Left renal pelvis (tissue), 4 donors: ENCODE measurements at places on chromosomes 7 and 10. TPM values are rescaled to one million over a fixed set of nuclear protein-coding genes. Genes with fewer than 3 reads are reported as not detected.

Gene GPR85
- 1.4 TPM for polyA plus RNA-seq

Gene CPA2
- polyA plus RNA-seq, result 0.63 TPM

Gene SEMA4G
- polyA plus RNA-seq, result 38.0 TPM

Gene CNTNAP2
- 23.5 TPM for polyA plus RNA-seq

Gene TMEM196
- not detected for polyA plus RNA-seq

Gene PRKCQ
- polyA plus RNA-seq, result 12.8 TPM
